ENCODE measurements at places on chromosomes 7 and 10.

GRCh38 chr10:74924251-74924963, 98.0 kb downstream of the KAT6B start:
- ATAC-seq: no peak

DNA sequence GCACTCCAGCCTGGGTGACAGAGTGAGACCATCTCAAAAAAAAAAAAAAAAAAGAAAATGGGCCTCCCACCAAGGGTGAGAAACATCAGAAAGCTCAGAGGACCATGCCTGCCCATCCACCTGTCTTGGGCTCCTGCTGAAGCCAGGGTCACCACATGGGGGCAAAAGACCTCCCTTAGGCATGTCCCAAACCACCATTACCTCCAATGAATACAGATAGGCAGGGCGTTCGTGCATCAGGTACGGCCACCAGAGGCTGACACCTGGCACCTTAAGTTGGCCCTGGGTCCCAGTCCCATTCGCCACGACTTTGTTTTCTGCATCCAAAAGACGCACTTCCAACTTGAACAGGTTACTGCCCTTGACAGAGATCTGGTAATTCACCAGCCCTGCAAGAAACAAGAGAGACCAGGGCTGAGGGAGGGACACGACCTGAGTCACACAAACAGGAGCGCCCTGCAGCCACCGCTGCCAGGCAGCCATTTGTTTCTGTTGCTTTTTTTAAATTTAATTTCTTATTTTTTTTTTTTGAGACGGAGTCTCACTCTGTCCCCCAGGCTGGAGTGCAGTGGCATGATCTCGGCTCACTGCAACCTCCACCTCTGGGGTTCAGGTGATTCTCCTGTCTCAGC, 6.1 kb downstream of the GUSB start:
- ATAC-seq: no peak

- ATAC-seq: peak; percentile 11
These were observed 486 bp downstream of the HIPK2 start for GRCh38 chr7:139777133-139777891.

DNA sequence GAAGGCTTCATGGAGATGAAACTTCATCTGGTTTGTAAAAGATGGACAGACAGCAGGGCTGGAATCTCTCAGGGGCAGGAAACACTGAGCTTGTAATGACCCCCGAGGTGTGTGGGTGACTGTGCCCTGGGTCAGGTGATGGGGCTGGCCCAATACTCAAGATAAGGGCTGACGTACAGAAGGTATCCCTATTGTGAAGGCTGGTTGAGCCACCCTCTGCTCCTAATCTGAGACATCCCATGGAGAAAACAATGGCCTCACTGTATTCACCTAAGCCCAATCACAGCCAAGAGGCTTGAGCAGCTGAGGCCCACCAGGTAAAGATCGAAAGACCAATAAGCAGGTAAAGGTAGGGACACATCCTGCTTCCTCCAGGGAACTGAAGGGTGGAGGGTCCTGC, 34.8 kb upstream of the NUB1 start:
- ATAC-seq: no peak

DNA sequence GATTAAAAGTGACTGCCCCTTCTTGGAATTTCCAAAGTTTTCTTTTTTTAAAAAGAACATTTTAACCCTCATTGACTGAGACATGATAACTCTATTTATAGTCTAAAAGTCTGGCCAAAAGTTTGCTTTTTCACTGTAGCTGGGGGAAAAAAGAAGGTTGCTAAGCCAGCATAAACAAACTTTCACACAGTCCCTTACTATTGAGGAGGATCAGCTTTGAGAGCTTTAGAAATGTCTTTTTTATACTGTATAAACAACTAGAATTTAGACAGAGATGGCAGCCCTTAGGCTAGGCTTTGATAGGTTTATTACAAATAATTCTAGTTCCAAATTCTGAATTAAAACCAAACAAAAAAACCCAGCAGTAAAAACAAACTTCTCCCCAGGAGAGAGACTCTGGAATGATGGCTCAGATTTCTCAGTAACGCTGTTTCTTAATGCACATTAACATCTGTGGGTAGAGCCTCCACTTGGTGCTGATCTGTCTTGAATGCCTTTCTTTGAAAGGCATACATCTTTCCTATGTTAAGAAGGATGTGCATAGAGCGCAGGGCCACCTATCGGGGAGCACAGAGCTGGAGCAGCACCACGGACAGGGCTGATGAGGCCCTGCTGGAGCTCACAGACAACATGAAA, 100.9 kb upstream of the PDLIM1 start:
- no peak for ATAC-seq

GRCh38 chr10:34715511-34716187, 99.4 kb downstream of the PARD3 start:
- ATAC-seq: no peak

DNA sequence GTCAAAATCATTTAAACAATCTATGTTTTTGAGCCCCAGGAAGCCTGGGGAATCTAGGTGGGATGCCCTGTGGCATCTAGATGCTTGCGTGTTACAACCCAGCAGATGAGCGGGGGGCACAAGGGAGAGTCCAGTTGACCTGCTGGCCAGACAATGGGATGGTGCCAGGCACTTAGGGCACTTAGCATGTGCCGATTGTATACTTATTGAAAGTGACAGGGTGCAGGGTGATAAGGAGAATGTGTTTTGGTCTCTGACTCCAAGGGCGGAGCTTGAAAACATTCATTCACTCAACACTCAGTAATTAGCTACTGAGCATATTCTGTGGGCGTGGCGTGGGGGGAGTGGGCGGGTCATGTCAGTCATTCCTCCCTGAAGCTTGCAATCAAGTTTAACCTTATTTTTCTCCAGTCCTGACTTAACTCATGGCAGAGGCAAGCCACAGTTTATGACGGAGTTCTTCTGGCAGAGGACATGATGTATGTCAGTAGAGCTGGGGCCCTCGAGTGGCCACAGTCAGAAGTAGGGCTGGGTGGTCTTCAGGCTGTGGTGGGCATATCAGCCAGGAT, 115.1 kb downstream of the PRKCQ start:
- no peak for ATAC-seq

DNA sequence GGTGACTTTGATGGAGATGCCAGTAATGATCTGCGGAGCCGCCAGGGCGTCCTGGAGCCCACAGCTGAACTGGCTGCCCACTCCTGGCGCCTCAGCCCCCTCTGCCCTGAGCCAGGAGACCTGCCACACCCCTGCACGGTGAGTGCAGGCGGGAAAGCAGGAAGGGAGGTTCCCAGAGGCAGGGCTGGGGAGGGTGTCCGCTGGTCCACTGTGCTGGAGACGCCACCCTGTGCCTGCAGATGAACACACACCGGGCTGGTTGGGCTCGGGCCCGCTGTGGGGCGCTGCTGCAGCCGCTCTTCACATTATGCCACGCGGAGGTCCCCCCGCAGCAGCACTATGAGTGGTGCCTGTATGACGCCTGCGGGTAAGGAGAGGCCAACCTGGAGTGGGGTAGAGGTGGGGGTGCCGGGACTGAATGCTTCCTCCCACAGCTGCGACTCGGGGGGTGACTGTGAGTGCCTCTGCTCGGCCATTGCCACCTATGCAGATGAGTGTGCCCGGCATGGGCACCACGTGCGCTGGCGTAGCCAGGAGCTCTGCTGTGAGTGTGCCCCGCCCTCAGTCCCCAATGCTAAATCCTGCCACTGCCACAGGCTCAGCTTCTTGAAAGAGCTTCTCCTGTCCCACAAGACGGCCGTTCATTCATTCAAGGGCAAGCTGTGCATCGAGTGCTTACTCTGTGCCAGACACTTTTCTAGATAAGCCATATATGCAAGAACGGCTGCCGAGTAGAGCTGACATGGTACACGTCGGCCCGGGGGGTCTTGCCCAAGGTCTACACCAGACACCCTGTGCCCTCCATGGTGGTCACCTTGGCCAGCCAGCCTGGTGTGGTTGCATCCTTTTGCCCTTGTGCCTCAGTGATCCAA, 14.3 kb upstream of the ZNF467 start:
- ATAC-seq: peak; percentile 45

DNA sequence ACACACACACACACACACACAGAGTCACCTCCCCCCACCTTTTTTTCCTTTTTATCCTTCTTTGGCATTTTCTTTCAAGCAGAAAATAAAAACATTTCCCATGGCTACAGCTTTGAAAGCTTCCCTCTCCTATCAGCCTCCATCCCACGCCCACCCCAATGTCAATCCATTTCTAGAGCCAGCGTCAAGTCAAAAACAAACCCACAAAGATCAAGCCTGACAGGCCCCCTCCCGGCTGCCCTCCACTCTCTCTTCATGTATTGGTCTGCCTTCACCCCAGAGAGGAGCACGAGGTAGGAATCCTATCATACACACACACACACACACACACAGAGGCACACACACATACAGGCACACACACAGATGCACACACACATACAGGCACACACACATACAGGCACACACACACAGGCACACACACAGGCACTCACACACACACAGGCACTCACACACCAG, 8.0 kb upstream of the TNRC18 start:
- no peak for ATAC-seq

DNA sequence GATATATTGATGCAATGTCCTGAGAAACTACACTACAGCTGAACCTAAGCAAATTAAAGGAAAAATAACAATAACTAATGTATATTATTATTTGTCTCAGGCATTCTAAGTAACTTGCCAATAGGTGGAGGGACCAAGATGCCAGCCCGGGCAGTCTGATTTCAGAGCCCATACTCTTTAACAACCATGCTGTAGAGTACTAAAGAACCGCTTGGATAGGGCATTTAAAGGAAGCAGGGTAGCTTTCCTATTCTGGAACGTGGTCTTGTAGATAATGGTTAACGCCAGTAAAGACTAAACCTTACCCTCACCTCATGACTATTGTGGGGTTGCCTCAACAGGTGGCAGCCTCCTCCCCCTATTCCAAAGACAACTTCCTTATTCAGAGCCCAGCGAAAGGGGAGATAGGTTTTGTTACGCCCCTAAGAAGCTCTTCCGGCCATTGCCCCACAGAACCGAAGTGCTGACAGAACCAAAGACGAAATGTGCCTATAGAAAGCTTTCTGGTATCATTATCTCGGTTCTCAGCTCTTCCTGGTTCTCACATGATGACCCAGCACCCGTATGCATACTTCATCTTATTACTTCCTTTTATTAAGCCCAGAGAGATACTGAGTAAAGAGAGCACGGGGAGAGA, 707 bp upstream of the C1GALT1 start:
- ATAC-seq: peak; percentile 45

GRCh38 chr10:88624840-88625239, 38.3 kb downstream of the LIPJ start:
- ATAC-seq: no peak

GRCh38 chr10:117609095-117609795, 66.7 kb downstream of the EMX2 start:
- no peak for ATAC-seq

GRCh38 chr10:2222631-2223030, 485.3 kb upstream of the ADARB2 start:
- ATAC-seq: no peak

- no peak for ATAC-seq
These were observed 114.8 kb upstream of the ADO start for GRCh38 chr10:62689712-62690111.

DNA sequence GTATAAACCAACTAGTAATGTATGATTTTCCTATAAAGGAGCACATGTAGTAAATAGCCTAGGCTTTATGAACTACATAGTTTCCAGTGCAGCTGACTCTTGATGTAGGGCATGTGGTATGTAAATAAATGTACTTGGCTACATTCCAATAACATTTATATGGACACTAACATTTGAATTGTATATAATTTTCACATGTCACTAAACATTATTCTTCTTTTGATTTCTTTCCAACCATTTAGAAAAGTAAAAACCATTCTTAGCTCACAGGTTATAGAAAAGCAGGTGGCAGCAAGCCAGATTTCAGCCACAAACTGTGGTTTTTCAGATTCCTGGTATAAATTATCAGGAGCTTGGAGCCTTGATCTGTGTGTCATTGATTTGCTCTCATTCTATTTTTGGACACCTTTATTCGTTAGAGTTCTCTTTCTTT, 1182.0 kb downstream of the CNTNAP2 start:
- no peak for ATAC-seq

DNA sequence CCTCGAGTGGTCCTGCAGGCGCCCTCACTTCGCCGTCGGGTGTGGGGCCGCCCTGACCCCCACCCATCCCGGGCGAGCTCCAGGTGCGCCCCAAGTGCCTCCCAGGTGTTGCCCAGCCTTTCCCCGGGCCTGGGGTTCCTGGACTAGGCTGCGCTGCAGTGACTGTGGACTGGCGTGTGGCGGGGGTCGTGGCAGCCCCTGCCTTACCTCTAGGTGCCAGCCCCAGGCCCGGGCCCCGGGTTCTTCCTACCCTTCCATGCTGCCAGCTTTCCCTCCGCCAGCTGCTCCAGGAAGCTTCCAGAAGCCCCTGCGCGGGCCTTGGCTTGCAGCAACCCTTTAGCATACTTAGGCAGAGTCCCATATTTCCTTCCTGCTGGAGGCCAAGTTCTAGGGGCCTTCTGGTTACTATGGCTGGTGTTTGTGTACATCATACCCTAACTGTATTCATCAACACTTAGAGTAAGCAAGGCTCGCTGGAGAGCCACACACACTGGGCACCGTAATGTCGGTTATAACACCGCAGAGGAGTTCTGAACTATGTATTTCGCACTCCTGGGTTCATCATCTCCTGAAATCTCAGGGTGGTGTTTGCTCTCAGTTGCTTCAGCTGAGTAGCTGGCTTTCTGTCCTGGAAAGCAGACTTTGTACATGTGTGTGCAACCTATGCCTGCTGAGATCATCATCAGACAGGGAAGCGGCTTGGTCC, 471 bp downstream of the MGMT start:
- ATAC-seq: peak; percentile 2

GRCh38 chr7:91468256-91468655, 204.0 kb downstream of the FZD1 start:
- ATAC-seq: no peak

DNA sequence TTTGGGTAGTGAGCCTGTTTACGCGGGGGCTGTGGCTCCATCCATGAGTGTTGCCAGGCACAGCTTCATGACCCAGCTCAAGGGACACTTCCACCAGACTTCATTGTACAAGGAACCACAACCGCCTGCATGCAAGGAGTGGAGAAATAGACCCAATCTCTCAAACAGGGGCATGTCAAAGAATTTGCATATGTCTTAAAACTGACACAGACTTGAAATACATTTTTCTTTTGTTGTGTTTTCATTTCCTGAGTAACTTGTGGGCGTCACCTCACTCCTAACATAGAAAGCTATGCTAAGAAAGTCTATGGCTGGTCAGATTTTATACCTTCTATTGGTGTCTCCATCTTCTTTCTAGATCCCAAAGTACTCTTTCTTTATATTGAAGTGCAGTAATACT, 266.2 kb upstream of the RNF32 start:
- ATAC-seq: no peak

GRCh38 chr10:112361951-112362751, 11.8 kb upstream of the ACSL5 start:
- no peak for ATAC-seq

DNA sequence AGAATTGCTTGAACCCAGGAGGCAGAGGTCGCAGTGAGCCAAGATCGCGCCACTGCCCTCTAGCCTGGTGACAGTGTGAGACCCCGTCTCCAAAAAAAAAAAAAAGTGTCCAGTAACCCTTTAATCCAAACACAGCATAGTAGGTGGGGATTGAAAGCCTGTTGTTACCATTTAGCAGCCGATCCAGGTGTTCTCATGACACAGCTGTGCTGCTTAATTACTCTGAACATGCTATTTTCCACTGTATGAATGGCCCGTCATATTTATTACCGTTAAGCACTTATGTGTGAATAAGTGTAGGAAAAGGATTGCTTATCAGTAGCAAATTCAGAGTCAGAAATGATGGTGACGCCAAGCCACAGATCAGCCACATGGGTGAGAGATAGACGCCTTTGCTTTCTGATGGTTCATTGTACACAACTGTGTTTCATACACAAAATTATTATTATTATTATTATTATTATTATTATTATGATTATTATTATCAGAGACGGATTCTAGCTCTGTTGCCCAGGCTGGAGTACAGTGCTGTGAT, 11.6 kb upstream of the ORAI2 start:
- ATAC-seq: no peak
